Stomach (tissue), 19 donors: ENCODE measurements at places on chromosomes 16 and 17. TPM values are rescaled to one million over a fixed set of nuclear protein-coding genes. Genes with fewer than 3 reads are reported as not detected.

Gene ABCC12
- total RNA-seq, result not detected

Gene ARL5C
- not detected for total RNA-seq

Gene CFAP119
- total RNA-seq, result 13.9 TPM

Gene PPL
- total RNA-seq, result 45.5 TPM

DNA sequence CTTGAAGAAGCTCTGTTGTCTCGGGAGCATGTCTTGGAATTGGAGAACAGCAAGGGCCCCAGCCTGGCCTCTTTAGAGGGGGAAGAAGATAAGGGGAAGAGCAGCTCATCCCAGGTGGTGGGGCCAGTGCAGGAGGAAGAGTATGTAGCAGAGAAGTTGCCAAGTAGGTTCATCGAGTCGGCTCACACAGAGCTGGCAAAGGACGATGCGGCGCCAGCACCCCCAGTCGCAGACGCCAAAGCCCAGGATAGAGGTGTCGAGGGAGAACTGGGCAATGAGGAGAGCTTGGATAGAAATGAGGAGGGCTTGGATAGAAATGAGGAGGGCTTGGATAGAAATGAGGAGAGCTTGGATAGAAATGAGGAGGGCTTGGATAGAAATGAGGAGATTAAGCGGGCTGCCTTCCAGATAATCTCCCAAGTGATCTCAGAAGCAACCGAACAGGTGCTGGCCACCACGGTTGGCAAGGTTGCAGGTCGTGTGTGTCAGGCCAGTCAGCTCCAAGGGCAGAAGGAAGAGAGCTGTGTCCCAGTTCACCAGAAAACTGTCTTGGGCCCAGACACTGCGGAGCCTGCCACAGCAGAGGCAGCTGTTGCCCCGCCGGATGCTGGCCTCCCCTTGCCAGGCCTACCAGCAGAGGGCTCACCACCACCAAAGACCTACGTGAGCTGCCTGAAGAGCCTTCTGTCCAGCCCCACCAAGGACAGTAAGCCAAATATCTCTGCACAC is 21.2 kb downstream of the AKAP1 start:
- H3K27me3 ChIP-seq, result no peaks in the 10 kb centered on the region
- peaks cover 89% of the 10 kb centered on the region for H3K4me1 ChIP-seq
- peak overlapping the region; percentile 69 for H3K27ac ChIP-seq
- no peak overlapping the region for H3K4me3 ChIP-seq
- DNase-seq, result no peak

DNA sequence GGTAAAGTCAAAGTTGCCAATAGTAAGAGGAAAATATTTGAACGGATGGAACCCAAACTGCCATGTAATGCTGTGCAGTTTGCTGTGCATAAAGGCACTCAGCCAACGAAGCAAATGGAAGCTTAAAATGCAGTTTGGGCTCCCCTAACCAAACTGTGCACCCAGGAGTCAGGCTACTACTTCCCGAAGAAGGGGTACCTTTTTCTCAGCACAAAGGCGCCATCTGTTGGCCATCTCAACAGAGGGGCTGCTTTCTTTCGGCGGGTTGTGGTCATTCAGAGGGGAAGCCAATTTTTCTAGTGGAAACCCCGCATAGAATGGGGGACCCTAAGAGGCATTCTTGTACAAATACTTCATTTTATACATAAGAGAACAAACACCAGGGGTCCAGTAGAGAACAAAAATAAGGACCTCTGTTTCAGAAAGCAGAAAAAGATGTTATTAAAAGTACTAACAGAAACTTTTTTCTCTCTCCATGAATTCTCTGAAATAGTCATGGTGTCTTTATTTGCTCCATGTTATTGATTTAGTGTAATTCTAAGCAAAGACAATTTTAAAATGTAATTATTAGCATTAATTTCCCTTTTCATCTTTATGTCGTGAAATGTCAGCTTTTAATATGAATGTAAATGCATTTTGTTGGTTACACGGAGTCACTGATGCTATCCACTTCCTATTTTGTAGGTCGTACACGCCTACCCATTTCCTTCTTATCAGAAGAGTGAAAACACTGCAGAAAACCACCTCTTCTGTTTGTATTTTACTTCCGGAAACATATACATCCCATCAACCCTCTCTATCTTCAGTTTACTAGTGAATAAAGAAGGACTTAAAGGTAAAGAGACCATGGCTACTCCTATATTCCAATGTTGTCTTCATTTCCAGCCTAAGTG is 453.3 kb downstream of the KCNJ2 start:
- no peaks in the 10 kb centered on the region for H3K27me3 ChIP-seq
- no peak overlapping the region for H3K4me3 ChIP-seq
- H3K4me1 ChIP-seq, result no peaks in the 10 kb centered on the region
- peak; percentile 53 for DNase-seq
- H3K27ac ChIP-seq, result no peak overlapping the region

GRCh38 chr16:5598793-5599192 is 501.2 kb upstream of the EEF2KMT start:
- no peak overlapping the region for H3K4me3 ChIP-seq
- H3K27ac ChIP-seq, result no peak overlapping the region
- no peaks in the 10 kb centered on the region for H3K36me3 ChIP-seq
- DNase-seq, result no peak
- H3K4me1 ChIP-seq, result no peaks in the 10 kb centered on the region

GRCh38 chr16:53282975-53283946 is 151.0 kb upstream of the RBL2 start:
- DNase-seq, result no peak
- no peak overlapping the region for H3K27ac ChIP-seq
- peaks cover 23% of the 10 kb centered on the region for H3K4me1 ChIP-seq
- H3K27me3 ChIP-seq, result no peaks in the 10 kb centered on the region
- no peak overlapping the region for H3K4me3 ChIP-seq

DNA sequence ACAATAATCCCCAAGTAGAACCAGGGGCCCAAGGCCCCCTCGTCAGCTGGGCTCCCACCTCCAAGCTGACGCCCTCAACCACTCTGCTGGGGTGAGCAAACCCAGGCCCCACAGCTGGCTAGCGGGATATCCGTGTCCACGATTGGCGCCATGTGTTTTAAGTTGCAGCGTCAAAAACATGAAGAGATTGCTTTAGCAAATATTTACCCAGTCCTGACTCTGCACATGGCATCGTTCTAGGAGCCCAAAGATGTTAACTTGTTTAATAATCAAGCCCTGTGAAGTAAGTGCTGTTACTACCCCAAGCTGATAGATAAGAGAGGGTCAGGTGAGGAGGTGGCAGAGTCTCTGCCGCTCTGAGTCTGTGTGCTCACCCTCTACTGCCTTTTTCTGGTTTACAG is 344 bp upstream of the SEPTIN12 start:
- H3K36me3 ChIP-seq, result no peaks in the 10 kb centered on the region
- H3K27ac ChIP-seq, result no peak overlapping the region
- peak; percentile 56 for DNase-seq
- H3K4me1 ChIP-seq, result peaks cover 21% of the 10 kb centered on the region

GRCh38 chr16:23523876-23524385 is 13.6 kb upstream of the GGA2 start:
- no peak overlapping the region for H3K27ac ChIP-seq
- H3K4me3 ChIP-seq, result no peak overlapping the region
- no peaks in the 10 kb centered on the region for H3K27me3 ChIP-seq
- no peak for DNase-seq
- H3K36me3 ChIP-seq, result peaks cover 23% of the 10 kb centered on the region

GRCh38 chr16:17470908-17471718 is at the start of gene XYLT1:
Gene XYLT1, minus strand, starts transcription at chr16:17470960. Its CDS starts 164 bp downstream, at chr16:17470796.
- H3K36me3 ChIP-seq, result no peaks in the 10 kb centered on the region
- peak; percentile 88 for DNase-seq
- peak within 1 kb of the TSS; percentile 66 for H3K4me3 ChIP-seq
- H3K27ac ChIP-seq, result peak within 1 kb of the TSS; percentile 91
- peaks cover 43% of the 10 kb centered on the region for H3K4me1 ChIP-seq
